NCI-H460 (cell line): ENCODE measurements at places on chromosomes 5 and 9. TPM values are rescaled to one million over a fixed set of nuclear protein-coding genes. Genes with fewer than 3 reads are reported as not detected.

The CYLC2 gene
- total RNA-seq, result not detected in 2 replicates

The UBTD2 gene
- 13.9 and 17.4 TPM in 2 replicates for total RNA-seq

The COL23A1 gene
- total RNA-seq, result 0.06 TPM in 1 of 2 replicates, not detected in the other

The PPP3R2 gene
- not detected in 2 replicates for total RNA-seq

The TEX48 gene
- not detected in 2 replicates for total RNA-seq

The SMIM32 gene
- total RNA-seq, result not detected in 2 replicates

The PCDHB14 gene
- total RNA-seq, result 2.7 and 2.8 TPM in 2 replicates

The LIFR gene
- 62.4 and 67.3 TPM in 2 replicates for total RNA-seq

DNA sequence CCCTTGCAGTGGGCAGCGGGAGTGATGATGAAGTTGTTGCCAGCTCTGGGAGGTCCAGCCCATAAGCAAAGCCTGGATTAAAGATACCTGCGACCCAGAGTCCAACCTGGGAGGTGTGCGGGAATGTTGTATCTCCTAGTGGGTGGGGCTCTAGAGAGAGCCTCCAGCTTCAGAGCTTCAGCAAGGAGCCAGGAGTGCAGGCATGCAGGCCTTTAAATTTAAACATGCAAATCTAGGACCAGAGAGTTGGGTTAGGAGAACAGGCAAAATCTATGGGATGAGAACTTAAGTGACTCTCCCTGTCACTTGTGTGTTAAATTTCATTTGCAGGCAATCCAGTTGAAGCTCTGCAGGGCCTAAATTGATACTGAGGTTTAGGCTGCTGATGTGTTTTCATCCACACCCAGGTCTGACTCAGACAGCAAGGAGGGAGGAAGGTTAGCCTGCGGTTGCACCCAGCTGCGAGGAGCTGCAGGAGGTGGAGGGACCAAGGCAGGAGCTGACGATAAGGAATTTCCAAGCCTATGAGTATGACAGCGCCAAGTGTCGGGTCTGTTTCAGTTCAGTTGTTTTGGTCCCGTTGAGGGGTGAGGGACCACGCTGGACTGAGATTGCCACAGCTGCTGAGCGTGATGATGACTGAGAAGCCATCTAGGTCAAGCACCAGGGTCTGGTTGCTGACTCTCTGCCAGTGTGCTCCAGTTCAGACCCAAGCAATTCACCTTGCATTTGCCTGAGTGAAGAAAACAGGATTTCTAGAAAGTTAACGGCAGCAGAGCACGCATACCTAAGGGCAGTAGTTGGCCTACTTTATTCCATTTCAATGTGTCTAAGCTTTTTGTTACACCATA lies 243.0 kb downstream of the ICE1 start:
- DNase-seq, result peak; percentile 40

DNA sequence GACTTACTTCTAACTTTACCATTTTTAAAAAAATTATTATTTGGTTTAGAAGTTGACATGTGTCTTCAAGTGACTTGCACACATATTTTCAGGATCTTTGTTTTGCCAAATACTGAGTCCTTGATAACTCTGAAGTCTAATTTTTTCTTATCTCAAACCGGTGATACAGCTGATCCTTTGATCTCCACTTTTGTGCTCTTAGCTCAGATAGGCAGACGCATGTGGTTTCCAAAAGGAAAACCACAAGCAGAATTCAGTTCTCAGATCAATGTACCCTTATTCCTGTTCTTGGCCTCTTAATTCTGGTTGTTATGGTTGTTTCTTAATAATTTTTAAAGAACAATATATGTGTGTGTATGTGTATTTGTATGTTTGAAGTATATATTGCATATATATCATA lies 238.3 kb upstream of the EDIL3 start:
- no peak for DNase-seq

DNA sequence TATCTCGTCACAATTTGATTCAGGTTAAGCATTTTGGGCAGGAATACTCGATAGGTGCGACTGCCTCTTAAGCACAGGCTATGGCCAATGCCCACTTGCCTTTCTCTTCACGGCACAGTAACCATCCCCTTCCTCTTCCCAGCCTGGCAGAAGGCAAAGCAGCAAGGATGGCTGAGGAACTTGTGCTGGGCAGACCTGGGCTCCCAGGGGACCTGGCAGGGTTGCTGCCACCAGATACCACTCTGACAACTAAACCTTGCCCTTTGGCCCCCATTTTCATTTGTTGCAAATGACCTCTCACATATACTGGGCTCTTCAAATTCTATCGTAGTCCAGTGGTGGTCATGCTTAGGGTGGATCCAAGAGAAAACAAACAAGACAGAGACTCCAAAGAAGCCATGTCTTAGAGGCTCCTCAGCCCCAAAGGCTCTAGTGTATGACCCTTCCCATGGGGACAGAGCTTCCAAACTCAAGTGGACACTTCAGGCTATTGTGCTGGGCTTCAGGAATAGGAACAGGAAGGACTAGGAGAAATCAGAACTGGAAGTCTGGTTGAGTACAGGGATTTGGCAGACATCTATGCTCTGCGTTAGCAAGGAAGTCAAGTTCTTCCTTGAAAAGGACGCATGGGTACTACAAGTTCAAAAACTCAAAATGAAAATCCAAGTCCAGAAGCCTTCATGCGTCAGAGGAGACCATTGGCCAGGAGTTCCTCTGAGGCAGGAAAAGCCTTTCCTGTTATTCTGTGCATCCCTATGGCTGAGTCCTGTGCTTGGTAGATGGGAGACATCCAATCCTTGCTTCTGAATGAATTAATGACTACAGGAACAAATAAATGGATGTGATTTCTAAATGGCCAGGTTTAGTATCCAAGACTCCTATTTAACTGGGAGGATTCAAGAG lies 64.6 kb upstream of the PLPP1 start:
- DNase-seq, result no peak

DNA sequence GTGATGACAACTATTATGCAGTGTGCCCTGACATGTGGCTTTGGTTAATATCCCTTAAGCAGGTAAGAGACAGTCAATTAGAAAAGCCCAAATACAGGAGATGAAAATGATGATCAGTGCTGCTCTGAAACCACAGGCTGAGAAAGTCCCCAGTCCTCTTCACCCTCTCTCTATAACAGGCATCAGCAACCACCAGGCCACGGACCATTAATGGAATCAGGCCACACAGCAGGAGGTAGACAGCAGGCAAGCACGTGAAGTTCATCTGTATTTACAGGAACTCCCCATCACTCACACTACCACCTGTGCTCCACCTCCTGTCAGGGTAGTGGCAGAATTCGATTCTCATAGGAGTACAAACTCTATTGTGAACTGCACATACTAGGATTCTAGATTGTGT lies 591.6 kb upstream of the CYLC2 start:
- DNase-seq, result no peak

DNA sequence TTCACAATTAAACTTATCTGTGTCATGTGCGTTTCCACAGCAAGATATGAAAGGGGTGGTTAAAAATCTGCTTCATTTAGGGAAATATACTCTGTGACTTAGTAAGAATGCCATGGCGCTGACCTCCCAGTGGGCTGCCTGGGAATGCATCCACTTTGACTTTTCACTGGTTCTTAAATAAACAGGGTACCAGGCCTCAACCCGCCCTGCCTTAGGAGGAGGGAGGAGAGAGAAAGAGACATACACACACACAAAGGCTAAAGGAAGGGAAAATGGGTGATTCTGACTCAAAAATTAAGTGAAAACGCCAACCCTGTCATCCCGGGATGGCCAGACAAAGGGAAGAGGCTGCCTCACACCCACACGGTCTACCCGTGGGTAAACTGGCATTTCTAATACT lies 122.1 kb downstream of the EBF1 start:
- no peak for DNase-seq

DNA sequence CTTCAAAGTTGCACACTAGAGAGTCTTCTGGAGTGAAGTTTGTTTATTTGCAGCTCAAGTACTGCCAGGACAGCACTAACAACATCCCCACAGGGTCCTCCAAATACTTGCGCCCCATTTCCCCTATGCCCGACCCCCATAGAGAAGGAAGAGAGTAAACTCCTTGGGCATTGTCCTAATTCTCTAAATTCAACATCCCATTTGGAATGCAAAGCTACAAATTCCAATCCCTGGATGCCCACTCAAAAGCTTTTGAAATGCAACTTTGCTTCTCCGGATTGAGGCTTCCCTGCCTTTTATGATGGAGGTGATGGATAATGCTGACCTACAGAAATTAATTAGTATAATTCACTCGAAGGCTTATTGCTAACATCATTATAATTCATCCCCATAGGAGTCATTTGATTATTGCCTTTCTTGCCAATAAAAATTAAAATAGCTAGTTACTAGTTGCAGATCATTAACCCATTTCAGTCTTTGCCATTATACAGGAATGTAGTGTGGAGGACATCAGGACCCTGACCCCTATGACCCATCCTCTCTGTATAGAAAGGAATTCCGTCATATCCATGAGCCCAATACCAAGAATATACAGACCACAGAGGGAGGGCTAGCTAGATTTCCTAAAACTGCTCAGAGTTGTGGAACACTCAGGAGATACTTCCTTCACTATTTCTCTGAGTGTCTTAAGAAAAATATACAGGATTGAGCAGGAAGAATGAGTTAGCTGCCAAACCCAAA lies 277.6 kb downstream of the ZNF608 start:
- no peak for DNase-seq

- DNase-seq, result no peak
Observed at GRCh38 chr5:75472973-75473372, 38.5 kb downstream of the CERT1 start.

DNA sequence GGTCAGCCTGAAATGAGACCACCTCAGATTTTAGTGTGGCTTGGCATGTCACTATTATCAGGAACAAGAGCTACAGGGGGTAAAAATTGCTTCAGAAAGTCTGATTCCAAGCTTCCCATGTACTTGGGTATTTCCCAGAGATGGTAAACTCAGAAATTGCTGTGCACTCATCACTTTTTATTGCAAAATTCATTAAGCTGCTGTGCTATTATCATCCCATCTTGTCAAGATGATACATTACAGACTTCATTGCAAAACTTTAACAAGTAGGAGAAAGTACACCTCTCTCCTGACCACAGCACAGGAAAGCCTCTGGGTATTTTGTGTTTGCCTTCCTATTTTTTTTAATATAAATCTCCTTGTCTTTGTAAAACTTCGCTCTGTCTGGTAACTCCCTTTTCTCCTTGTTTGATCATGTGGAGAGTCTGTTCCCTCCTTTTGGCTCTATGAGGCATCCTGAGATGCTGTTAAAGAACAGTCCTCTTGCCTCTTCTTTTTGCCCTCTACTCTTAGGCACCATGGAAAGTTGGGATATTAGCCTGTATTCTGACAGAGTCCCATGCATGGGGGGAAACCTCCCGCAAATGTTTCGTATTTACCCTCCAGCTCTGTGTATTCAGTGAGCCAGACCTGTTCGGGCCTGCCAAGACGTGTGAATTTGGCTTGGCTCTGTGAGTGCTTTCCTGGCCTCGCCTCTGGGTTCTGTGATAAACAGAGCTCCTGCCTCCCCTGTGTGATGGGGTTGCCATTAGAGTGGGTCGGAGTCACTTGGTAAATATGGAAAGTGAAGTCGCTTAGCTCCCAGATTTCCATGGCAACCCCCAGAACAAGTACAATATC lies 260.7 kb downstream of the NR3C1 start:
- no peak for DNase-seq

DNA sequence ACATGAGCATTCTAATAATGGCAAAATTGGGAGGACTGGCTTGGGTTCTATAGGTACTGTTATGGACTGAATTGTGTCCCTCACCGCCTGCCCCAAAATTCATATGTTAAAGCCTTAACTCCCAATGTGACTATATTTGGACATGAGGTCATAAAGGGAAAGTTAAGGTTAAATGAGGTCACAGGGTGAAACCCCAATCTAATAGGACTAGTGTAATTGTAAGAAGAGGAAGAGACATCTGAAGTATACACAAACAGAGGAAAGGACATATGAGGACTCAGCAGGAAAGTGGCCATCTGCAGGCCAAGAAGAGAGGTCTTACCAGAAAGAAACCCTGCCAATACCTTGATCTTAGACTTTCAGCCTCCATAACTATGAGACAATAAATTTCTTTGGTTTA lies 23.1 kb downstream of the RNF180 start:
- no peak for DNase-seq

DNA sequence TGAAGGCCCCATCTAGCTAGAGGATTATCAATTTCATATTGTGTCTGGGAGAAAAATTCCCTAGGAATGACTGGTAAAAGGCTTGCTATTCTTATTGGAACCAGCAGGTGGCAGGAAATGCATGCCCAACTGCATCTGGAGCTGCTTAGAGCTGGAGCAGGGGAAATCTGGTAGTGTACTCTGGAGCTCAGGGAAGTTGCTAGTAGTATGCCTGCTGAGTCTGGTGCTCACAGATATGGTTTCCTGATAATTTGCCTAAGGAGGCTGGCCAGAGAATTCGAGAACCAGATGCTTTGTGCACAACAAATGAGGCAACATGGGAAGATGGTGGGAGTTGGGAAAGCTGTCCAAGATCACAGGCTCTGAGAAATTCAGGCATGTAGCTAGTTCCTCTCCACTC lies 53.7 kb downstream of the G3BP1 start:
- peak; percentile 45 for DNase-seq

GRCh38 chr5:17748941-17749340 lies 114.7 kb downstream of the TAF11L14 start:
- DNase-seq, result no peak

- no peak for DNase-seq
Observed at GRCh38 chr9:134226221-134226930, 62.0 kb upstream of the RNU6ATAC start.

DNA sequence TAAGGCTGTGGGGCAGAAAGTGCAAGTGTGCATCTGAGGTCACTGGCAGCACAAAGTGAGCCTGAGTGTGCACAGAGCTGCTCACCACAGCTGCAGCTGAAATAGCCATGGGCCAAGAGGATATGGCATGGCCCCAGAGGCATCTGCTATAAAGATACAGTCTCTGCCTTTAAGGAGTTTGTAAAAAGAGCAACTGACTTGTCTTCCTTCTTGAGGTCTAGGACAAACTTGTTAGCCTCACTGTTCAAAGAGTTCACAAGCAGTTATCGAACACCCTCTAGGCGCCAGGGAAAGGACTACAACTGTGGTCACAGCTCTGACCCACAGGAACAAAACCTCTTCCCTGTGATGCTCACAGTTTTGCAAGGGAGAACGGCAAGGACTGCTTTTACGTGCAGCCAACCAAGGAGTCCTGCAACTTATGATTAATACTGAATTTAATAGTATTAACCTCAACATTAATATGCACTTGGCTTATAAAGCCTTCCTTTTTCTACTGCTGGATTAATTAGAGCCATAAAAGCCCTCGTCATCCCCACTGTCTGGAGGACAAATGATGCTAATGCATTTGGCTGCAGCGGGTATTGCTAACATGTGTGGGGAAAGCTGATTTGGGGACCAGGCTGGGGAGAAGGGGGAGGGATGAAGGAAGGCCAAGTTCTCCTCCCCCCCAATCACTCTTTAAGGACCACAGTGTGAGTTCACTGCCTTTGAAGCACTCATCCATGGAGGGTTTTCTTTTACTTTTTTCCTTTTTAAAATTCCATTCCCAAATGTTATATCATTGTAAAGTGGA lies 189.8 kb upstream of the TRIM32 start:
- DNase-seq, result no peak
